ENCODE measurements at places on chromosomes 2 and 18.

- DNase-seq: no peak
These were observed 1.3 kb upstream of the ZNF24 start for GRCh38 chr18:35345460-35345921.

DNA sequence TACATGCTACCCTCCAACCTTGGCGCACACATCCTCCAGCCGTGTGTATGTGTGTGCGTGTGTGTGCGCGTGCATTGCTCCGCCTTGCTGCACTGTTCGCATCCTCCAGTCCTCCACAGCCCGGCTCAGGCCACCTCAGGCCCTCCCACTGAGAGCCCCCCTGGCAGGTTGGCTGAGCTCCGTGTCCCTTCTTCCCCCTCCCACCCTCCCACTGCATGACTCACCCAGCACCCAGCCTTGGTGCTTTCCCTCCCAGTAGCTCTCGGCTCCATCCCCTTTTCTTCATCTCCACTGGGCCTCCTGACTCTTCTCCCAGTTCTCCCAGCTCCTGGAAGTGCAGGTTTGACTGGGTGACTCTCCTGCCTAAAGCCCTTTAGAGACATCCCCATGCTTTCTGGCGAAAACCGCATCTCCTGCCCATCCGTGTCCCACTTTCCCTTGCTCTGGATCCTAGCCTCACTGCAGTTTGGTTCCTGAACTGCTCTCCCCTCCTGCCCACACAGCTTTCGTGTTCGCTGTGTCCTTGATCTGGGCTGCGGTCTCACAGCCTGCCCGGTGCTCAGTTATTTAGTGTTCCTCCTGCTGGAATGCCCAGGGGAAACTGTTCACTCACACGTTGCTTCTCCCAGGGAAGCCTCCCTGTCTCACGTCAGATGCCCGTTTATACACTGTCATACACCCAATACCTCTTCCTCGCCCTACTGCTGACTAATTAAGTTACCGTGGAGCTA, 4.9 kb downstream of the TMEM177 start:
- DNase-seq: no peak

DNA sequence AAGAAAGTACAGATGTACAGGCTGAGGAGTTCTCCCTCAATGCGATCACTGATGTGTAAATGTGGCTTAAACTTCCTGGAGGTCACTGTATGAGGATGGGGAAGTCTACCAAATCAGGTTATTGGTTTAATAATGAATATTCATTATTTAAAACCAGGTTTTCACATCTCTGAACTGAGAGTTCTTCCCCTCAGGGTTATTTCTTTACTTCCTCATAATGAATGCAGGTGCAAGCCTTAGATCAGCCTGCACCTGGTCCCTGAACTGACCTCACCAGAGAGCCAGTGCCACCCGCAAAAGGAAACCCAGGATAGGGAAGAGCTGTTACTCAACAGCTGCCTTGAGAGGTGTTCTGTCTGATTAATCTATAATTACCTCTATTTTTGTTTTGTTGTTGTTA, 369.0 kb downstream of the EPHA4 start:
- DNase-seq: no peak

DNA sequence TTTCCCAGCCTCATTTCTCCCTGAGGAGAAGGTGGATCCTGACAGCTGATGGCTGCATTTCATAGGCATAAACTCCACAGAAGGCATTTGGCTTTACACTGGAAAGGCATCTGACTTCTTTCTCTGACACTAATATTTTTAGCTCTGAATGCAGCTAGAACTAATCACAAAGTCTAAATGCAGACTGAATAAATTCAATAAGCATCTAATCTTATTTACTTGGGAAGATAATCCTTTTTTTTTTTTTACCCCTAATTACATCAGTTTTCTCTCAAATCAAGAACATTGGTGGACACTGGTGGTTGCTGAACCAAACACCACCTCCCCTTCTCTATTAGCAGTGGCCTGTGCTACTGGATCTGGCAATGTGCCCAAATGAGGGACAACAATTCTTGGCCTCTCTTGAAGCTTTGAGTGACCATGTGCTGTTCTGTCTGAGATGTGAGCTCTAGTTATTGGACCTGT, 50.9 kb upstream of the CD226 start:
- DNase-seq: no peak

GRCh38 chr2:235951493-235951892, 216.7 kb downstream of the GBX2 start:
- no peak for DNase-seq

GRCh38 chr18:14781671-14782070, 33.7 kb downstream of the ANKRD30B start:
- DNase-seq: no peak

DNA sequence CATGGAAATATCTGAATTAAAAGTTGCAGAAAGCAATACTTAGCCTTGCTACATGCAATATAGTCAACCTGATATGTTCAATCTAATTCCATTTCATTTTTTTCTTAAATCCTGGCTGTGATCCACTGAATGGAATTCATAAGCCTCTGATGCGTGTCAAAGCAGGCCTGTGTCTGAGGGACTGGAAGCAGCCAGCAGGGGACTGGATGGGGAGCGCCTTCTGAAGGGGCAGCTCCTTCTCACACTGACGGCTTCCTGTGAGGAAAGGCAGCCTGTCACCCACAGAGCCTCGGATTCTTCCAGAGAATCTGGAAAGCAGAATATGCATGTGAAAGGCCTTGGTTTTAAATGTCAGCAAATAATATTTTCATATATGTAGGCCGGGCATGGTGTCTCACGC, 73.5 kb downstream of the KCNF1 start:
- no peak for DNase-seq

- DNase-seq: no peak
These were observed 116.0 kb downstream of the MAP3K20 start for GRCh38 chr2:173191601-173192000.

GRCh38 chr2:145199042-145199441, 679.1 kb upstream of the ZEB2 start:
- no peak for DNase-seq

- DNase-seq: no peak
These were observed 197.5 kb downstream of the CDH20 start for GRCh38 chr18:61530681-61531080.

- DNase-seq: no peak
These were observed 43.7 kb downstream of the CERKL start for GRCh38 chr2:181613241-181613640.

GRCh38 chr2:20675701-20676352, 8.9 kb downstream of the GDF7 start:
- DNase-seq: no peak

DNA sequence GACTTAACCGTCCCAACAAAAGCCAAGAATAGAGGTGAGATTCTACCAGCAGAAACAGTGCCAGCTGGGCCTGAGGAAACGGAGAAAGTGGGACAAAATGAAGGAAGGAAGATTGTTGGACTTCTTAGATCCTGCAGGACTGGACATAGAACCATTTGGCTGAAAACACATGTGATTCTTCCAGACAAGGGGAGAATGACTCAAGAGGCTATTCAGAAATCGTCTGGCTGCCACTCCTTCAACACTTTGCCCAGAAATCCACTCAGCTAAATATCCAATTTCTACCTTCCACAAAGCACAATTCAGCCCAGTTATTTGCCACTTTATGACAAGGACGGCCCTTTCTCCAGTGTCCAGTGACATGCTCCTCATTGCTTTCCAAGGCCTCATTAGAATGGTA, 61.6 kb downstream of the SNORC start:
- DNase-seq: no peak

DNA sequence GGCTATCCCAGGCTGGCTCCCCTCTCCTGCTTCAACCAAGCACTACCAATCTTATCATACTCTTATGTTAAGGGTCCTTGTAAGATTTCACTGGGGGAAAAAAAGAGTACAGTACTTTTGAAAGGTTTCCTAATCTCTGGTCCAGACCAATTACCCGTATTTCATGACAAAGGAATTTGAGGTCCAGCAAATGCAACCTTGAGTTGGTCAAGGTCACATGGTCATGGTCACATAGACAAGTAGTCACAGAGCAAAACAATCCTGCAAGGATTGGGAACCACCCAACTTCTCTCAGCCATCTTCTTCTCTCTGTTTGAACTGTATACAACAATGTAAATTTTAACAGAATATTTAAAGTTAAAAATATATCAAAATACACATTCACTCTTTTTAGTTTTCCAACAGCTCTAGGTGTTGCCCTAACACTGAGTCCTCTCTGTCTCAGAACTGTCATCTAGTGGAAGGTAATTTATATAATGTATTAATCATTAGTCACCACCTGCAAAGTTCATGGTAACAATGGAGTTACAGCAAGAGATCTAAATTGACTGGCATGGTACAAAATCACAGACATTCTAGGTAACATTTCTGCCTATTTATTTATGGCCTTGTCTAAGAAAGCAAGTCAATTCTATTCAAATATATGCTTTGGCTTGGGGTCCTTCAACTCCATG, 21.5 kb downstream of the DTNB start:
- no peak for DNase-seq

DNA sequence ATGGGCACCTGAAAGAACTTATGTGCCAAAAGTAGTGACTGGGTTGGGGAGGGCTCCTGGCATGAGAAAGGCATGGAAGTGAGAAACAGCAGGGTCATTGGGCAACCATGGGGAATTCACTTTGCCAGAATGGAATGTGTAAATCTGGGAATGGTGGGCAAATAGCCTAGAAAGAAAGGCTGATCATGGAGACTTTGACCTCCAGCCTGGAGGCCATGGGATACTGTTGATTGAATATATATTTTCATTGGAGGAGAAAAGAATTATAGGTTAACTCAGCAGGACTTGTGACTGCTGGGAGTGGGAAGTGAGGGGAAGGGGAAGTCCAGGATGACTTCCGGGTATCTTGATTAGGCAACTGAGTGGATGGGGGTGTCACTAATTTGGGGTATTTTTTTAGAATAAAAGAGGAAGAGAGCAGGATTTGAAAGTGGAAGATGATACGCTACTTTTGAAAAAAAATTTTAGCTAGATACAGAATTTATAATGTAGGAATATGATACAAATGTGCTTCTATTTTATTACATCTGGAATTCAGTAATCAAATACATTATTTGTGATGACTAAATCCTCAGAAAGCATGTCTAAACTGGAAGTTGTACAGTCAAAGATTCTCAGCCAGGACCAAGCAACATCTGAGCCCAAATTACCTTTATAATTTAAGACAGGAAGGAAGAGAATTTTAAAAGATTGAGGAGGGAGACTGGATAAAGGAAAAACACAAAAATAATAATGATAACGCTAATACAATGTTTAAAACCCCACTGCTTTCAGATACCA, 116.2 kb downstream of the GATA6 start:
- no peak for DNase-seq

GRCh38 chr2:17646081-17646554, 105.6 kb downstream of the VSNL1 start:
- no peak for DNase-seq

- DNase-seq: no peak
These were observed 113.7 kb downstream of the XRCC5 start for GRCh38 chr2:216222650-216223352.

DNA sequence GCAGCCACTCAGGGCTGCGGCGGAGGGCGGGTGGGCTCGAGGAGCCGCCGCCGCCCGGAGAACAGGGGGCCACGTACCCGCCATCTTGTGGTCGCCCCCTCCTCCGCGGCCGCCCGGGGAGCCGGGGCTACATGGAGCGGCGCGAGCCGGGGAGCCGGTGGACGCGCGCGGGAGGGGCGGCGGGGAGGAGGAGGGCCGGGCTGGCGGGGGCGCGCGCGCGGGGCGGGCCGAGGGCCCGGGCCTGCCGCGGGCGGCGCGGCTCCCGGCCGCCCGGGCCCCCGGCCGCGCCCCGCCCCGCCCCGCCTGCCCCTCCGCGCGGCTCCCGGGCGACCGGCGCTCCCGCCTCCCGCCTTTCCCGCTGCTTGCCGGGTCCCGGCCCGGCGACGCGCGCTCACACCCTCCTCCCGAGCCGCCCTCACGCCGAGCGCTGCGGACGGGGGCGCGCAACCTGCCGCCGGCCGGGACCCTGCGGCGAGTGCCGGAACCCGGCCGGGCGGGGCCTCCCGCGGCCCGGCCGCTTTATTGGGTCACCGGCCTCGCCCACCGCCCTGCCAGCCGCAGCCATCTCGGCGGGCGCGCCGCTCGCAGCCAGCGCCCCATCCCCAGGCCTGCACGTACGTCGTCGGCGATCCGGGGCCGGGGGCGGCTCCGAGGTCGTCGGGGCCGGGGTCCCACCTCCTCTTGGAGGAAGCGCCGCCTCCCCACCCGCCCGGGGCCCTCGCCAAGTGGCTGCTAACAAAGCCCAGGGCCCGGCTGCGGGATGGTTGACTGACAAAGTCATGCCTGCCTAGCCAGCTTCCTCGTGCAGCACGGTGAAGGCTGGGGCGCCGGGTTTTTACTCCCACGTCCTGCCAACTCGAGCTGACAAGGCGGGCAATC, at the start of gene PPP4R1:
Gene PPP4R1 (minus strand): TSS at position 159 of the 879 bp plus-strand sequence. CDS start 75 bp downstream, at position 84.
- peak; percentile 37 for DNase-seq

DNA sequence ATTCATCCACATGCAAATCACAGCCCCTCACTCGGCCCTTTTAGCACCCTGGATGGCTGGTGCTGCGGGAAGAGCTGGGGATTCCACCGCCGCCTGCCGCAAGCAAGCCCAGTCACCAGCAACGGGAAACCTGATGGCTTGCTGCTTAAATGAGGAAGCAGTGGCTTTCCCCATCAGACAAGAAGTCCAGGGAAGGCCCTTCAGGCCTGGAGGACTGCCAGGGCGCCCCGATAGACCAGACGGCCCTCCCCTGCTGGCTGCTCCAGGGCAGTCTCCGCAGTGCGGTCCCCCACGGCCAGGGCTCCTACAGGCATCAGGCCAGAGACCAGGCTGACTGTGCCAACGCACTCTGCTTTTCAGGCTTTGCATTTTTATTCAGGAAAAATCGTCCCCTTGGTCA, 439.1 kb downstream of the EIPR1 start:
- no peak for DNase-seq

GRCh38 chr2:165205865-165206264, 2.0 kb upstream of the SCN3A start:
- no peak for DNase-seq

- DNase-seq: no peak
These were observed 14.1 kb upstream of the CNNM3 start for GRCh38 chr2:96801786-96802595.

DNA sequence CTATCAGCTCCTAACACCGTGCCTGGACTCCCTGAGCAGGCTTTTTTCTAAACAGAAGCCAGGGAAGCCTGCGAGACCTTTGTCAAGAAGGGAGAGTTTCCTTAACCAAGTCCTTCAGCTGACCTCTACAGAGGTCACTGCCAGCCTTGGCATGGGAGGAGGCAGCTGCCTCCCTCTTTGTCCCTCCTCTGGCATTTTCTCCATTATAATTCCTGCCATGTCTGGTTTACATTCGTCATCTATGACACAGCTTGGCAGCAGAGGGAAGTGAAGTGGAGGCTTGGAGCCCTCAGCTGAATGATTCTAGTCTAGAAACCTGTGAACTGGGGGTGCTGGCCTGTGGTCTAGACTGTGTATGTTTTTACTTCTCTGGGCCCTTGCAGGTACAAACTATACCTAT, 22.5 kb downstream of the LIPG start:
- no peak for DNase-seq

GRCh38 chr18:32763293-32763692, 9.5 kb downstream of the KLHL14 start:
- DNase-seq: no peak

- no peak for DNase-seq
These were observed 62.4 kb downstream of the DGKD start for GRCh38 chr2:233416706-233417105.

- DNase-seq: no peak
These were observed 53.0 kb downstream of the EPAS1 start for GRCh38 chr2:46350029-46350689.

Data from activated CD4-positive, alpha-beta T cell treated with anti-CD3 and anti-CD28 coated beads, Interleukin-2, amount 50 U/mL, for 24 hours (primary cell).